ENCODE measurements at places on chromosomes 5 and 9.

DNA sequence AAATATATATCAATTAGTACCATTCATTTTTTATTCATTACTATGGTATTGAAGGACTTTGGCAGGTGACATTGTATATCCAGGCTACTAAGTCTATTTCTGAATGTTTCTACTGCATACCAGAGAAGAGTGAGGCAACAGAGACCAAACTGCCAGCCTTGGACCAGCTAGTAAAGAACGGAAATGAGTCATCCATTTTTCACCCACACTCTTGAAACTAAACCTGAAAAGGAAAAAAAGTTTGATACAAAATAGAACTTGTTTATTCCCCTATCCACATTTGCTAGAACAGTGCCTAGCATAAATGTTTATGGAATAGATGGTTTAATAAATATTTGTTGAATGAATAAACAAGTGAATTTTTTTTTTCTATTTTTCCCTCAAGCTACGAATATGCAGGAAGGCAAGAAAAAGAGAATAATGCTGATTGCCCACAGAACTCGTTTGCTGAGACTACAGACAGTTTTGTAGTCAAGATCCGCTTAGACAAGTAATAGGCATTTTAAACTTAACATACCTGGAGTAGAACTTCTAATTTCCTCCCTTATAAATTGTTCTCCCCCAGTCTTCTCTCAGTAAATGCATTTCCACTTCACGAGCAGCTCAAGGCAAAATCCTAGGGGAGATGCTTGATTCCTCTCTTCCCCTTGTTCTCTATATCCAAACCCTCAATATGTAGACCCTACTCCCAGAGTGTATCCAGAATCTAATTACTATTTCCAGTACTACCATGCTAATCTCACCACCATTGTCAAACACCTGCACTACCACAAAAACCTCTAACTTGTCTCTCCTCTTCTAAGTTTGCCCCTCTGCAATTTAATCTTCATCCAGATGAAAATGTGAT, 146.2 kb upstream of the RASA1 start:
- DNase-seq: no peak

GRCh38 chr5:30832519-30832918, 361.0 kb upstream of the CDH6 start:
- no peak for DNase-seq

DNA sequence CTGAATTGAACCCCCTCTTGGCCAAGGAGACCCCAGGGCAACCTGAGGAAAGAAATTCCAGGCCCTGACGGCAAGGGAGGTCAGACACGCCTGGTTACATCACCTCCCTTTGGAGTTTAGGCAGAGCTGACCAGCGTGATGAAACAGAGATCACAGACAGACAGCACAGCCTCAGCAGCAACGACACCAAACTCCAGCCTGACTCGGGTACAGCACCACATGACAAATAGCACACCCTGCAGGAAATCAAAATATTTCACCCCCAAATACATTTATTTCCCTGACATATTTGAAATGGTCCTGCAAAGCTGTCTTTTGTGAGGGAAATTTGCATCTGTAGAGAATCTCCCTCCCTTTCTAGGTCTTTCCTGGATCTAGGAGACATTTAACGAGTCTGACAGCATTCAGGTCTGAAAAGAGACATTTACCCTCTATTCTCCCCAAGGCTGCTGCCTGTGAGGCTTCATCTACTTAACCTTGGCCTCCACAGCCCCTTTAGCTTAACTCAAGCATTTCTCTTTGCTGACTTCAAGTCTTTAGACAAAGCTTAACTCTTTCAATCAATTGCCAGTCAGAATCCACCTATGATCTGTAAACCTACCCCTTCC, 2.6 kb downstream of the QSOX2 start:
- DNase-seq: no peak

- no peak for DNase-seq
Observed at GRCh38 chr5:29930316-29930715, 1263.2 kb upstream of the CDH6 start.

GRCh38 chr5:92633875-92634487, 947.0 kb downstream of the NR2F1-AS1 start:
- no peak for DNase-seq

GRCh38 chr5:120430572-120430971, 33.5 kb upstream of the PRR16 start:
- no peak for DNase-seq

DNA sequence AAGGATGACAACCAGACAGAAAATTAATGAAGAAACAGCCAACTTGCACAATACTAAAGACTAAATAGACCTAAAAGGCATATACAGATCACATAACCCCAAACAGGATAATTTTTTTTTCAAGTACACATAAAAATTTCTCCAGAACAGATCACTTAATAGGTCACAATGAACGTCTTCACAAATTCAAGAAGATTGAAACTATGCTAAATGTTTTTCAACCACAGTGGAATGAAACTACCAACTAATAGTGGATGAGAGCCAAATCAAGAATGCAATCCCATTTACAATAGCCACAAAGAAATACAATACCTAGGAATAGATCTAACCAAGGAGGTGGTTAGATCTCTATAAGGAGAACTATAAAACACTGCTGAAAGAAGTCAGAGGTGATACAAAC, 145.8 kb downstream of the TMEM232 start:
- DNase-seq: no peak

- no peak for DNase-seq
Observed at GRCh38 chr9:123378025-123378424, 22.0 kb downstream of the CRB2 start.

Data from osteocyte (in vitro differentiated cells).